NCI-H2081 (cell line): ENCODE measurements at places on chromosomes 6 and 20.

- DNase-seq: no peak
Observed at GRCh38 chr6:116568821-116569755, 2.2 kb upstream of the RWDD1 start.

DNA sequence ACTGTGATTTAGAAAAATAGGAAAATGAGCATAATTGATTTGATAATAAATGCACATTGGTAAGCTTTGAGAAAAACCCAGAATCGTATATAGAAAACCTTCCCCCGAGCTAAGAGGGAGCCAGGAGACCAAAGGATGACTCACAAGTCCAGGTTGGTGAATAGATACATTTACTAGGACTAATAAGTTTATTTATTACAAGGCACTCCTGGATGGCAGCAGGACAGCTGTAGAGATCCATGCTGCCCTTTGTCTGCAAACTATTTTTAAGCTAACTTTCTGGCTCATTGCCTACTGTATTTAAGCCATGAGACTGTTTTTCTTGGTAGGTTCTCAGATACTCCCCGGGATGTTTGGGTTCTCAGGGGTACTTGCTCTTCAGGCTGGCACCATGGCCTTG, 13.4 kb downstream of the CASP8AP2 start:
- DNase-seq: no peak

DNA sequence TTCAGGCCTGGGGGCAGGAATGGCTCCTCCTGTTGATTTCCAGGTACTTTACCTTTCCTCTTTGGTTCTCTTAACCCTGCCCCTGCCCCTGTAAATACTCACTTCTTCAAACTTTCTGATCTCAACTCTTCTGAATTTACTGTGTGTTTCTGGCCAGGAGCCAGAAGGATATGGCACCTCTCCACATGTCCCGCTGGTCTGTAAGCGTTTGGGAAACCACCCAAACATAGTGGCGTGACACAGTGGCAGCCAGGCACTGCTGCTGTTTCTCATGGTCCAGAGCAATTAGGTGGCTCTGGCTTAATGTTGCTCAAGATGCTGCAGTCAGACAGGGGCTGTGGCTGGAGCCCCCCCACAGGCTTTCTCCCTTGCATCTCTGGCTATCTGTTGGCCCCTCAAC, 374.5 kb downstream of the RNGTT start:
- no peak for DNase-seq

DNA sequence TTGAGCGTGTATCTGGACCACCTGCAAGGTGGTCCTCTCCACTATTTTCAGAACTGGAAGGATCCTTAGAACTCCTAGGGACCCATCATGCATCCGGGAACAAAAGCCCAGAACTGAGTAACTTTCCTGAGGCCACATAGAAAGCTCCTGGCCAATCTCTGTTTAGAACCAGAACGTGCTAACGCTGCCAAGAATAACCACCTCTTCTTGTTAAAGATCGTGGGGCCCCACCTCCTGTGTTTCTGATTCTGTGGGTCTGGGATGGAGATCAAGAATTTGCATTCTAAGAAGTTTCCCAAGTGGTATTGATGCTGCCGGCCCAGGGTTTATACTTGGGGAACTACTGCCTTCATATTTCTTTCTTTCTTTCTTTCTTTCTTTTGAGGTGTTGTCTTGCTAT, 13.3 kb downstream of the CD40 start:
- no peak for DNase-seq

GRCh38 chr20:53847139-53847836, 223.1 kb downstream of the BCAS1 start:
- no peak for DNase-seq

DNA sequence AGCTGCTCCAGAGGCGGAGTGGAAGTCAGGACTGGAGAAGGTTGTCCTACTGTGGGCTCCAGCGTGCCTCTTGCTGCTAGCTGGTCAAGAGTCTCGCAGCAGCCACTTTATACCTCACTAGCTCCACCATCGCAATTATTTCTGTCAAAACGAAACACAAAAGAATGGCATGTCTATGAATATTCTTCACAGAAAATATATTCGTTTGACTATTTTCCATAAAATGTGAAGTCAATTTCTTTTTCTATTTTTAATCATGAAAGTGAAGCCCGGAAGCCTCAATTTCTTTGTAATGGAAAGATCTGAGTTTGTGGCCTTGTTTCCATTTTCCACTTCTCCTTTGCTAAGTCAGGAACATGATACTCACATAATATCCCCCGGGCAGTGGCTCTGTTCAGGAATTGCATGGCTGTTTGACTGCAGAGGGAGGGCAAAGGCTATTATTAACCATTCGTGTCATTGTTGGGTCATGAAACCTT, 51.7 kb downstream of the DTD1 start:
- DNase-seq: no peak

DNA sequence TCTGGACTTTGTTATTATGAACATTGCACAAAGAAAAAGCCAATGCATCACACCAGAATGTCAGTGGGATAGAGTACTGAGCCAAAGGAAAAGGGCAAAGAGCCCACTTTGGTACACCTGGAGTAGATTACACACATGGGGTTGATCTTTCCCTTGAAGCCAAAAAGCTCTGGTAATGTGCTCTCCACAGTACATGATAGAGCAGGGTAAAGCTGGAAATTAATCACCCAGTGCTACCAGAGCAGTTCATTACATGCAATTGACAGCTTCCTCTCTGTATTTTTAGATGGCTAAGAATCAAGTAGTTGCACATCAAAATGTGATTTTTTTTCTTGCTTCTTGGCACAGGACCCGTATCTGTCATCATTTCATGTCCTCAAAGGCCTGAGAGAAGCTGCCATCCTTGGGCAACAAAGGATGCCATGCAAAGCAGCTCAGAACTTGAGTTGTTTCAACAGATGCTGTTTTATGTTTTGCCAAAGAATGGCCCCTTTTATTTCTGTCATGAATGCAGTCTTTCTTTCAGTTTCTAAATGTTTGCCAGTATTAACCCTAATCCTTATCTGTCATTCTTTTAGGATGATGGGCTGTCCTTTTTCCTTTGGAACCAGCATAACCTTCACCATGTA, 88.1 kb downstream of the HDGFL1 start:
- no peak for DNase-seq

- DNase-seq: no peak
Observed at GRCh38 chr6:132498638-132499037, 14.3 kb downstream of the STX7 start.

GRCh38 chr6:155495011-155495768, 39.6 kb upstream of the NOX3 start:
- no peak for DNase-seq

DNA sequence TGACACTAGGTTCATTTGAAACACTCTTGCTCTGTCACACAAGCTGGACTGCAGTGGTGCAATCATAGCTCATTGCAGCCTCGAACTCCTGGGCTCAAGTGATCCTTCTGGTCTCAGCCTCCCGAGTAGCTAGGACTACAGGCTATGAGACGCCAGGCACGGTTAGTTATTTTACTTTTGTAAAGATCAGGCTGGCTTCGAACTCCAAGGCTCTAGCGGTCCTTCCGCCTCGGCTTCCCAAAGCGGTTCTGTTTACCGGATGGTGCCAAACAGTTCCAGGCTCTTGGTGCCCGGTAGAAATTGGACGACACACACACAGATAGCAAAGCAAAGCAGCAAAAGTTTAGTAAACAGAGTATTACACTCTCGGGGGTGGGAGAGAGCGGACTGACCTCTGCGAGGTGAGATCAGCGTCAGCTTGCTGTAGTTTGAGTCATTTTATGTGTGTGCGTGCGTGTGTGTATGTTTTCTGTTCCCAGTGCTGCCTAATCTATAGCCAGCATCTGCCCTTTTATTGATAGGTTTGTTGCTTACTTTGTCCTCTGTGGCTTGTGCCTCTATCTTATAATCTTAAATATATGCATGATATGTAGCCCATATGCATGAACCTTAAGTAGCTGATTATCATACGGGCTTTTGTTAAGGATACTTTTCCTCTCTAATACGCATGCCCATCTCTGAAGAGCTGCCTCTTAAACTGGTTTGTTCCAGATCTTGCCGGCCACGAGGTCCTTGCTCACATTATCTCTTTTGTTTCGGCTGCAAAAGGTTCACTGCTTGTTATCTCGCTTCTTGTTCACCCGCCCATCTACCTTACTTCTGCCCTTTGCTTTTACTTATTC, 75.2 kb downstream of the OR2B2 start:
- peak; percentile 90 for DNase-seq

GRCh38 chr6:111503660-111504059, 20.6 kb upstream of the REV3L start:
- DNase-seq: peak; percentile 49

- no peak for DNase-seq
Observed at GRCh38 chr6:28269492-28269891, 2.5 kb downstream of the ZSCAN26 start.

- DNase-seq: no peak
Observed at GRCh38 chr6:131733376-131734016, 22.7 kb upstream of the CTAGE9 start.

GRCh38 chr6:25490018-25490801, 161.8 kb upstream of the SCGN start:
- DNase-seq: peak; percentile 85

DNA sequence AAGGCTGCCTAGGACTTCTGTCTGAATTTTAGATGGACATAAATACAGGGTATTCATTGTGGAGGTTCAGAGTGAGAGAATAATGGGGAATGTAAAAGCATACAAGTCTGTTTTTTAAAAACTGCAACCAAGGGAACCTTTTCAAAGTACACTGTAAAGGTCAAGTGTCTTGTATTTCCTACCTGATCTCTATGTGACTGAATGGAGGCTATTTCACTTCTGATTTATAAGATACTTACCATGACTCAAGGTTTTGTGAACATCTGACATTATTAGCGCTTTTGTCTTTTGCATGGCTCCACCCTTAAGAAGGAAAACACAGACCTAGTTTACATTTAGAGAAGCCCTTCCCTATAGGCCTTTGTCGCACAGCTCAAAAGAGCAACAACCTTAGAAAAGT, 126.5 kb downstream of the ZFAND3 start:
- no peak for DNase-seq

- no peak for DNase-seq
Observed at GRCh38 chr6:129902681-129903080, 41.6 kb upstream of the TMEM244 start.

DNA sequence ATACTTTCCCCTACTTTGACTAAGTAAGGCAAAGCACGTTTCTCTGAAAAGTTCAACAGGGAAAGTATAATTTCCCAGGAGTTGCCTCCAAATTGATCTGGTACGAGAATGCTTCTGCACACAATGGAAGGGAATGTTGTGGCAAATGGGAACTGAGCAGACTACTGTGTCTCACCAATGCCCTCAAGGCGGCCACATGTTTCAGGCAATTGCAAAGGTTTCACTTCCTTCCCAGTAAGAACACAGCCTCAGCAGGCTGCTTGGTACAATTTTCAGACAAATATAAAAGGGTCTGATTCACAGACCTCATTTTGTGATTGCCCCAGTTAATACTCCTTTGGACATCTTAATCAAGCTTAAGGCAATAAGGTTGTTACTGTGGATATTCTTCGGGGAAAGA, 71.2 kb downstream of the KIAA0319 start:
- no peak for DNase-seq

DNA sequence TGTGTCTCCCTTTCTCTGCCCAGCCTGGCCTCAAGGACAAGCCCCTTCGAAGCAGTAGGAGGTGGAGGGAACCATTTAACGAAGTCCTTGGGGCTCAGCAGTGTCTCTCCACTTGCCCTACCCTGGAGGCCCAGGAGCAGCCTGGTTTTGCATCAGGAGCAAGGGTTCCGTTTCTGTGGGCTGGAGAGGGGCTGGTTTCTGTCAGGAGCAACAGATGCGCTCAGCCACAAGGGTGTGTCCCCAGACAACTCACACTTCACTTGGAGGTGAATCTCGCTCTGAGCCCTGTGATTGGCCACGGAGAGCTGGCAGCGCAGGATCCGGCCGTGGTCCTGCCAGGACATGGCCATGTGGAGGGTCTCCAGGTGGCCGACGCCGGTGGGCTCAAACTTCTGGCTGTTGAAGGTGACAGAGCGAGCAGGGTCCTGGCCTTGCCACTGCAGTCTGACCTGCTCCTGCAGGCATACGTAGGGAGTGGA, 6.9 kb downstream of the SIGLEC1 start:
- no peak for DNase-seq

- no peak for DNase-seq
Observed at GRCh38 chr6:86331265-86331840, 606.0 kb upstream of the HTR1E start.

GRCh38 chr20:4434681-4435080, 287.0 kb upstream of the PRND start:
- DNase-seq: no peak

DNA sequence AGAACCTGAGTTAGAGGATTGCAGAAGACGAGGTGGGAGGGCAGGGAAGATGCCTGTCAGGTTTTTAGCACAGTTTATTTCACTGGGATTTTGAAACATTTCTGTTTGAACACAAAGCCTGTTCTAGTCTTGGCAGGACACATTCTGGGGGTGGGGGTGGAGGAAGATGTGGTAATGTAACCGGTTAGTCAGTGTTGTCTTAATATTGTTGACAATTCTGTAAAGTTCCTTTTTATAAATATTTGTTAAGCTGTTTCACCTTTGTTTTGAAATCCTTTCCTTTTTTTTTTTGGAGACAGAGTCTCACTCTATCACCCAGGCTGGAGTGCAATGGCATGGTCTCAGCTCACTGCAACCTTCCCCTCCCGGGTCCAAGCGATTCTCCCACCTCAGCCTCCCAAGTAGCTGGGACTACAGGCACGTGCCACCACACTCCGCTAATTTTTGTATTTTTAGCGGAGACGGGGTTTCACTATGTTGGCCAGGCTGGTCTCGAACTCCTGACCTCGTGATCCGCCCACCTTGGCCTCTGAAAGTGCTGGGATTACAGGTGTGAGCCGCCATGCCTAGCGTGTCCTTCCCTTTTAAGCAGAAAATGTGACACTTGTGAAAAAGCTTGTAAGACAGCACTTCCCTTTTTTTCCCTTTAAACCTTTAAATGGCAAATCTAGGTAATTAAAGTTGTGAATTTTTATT, 20.2 kb downstream of the SLC9A8 start:
- no peak for DNase-seq

- no peak for DNase-seq
Observed at GRCh38 chr6:56524891-56525703, 117.6 kb downstream of the DST start.

GRCh38 chr6:116847227-116847626, 18.3 kb upstream of the GPRC6A start:
- peak; percentile 22 for DNase-seq

DNA sequence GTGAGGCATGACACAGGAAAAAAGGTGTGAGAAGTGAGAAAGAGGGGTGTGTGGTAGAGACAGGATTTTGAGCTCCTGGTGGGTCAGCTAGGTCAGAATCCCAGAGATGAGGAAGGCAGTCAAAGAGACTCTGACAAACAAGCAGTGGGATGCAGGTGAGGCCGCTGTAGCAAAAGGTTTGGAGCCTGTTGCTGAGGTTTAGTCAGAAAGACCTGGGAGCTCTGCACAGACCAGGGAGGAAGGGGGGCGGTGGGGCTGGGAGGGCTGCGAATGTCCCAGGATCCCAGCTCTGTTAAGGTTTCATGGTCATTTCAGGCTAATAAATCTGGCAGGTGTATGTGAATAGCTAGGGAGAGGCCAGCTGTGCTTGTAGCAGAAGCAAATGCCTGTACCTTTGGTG, 373.9 kb upstream of the SYNCRIP start:
- DNase-seq: no peak

DNA sequence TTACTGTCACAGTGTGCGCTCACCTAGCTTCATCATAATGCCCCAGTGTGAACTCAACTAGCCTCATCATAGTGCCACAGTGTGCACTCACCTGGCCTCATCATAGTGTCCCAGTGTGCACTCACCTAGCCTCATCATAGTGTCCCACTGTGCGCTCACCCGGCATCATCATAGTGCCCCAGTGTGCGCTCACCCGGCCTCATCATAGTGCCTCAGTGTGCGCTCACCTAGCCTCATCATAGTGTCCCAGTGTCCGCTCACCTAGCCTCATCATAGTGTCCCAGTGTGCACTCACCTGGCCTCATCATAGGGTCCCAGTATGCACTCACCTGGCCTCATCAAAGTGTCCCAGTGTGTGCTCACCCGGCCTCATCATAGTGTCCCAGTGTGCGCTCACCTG, 10.6 kb downstream of the TMEM242 start:
- DNase-seq: no peak
